Suppressor macrophage (primary cell): ENCODE measurements at places on chromosomes 2 and 18.

DNA sequence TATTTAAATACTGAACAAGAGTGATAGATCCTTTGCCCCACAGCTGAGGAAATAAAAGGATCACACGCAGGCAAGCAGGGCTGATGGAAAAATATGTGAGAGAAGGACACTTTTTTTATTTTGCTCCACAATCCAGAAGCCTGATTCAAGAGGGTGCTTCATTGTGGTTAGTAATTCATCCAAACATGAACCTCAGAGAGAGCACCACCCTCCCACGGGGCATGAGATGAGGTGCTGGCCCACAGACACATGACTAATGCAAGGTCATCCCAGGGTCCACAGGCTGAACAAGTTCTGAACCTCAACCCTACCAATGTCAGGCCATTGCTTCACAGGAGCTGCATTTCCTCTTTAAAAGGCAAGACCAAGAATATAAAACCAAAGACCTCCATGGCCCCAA lies 239.6 kb downstream of the MREG start:
- peak; percentile 93 for DNase-seq

- DNase-seq: no peak
Measured at GRCh38 chr2:237585590-237586221, 4.8 kb downstream of the RAB17 start.

GRCh38 chr2:188068093-188068492 lies 223.6 kb upstream of the GULP1 start:
- DNase-seq: no peak

- DNase-seq: no peak
Measured at GRCh38 chr18:27780061-27780745, 396.7 kb downstream of the CDH2 start.

GRCh38 chr2:135586148-135586547 lies 54.9 kb downstream of the R3HDM1 start:
- DNase-seq: no peak

- DNase-seq: no peak
Measured at GRCh38 chr18:9321017-9321452, 13.5 kb upstream of the TWSG1 start.

DNA sequence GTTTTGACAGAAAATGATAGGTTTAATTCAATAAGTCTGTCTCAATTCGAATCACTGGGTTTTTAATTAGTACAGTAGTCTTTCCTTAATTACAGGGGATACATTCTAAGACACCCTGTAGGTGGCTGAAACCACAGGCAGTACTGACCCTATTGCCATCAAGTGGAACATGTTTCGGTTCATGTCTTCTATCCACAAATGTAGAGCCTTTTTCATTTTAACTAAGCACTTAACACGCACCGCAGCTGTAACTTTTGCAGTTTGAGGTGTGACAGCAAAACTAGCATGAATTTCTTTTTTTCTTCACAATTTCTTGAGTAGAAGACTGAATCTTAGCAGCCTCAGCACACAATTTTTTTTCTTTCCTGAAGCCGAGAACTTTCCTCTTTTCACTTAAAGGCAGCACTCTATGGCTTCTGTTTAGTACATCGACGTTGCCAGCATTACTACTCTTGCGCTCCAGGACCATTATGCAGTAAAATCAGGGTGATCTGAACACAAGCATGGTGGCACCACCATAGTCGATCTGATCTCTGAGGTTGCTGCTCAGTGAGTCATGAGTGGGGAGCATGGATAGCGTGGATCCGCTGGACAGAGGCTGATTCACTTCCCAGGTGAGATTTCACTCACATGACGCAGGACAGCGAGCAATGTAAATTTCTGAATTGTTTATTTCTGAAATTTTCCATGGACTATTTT lies 805.1 kb downstream of the RNF144A start:
- no peak for DNase-seq

DNA sequence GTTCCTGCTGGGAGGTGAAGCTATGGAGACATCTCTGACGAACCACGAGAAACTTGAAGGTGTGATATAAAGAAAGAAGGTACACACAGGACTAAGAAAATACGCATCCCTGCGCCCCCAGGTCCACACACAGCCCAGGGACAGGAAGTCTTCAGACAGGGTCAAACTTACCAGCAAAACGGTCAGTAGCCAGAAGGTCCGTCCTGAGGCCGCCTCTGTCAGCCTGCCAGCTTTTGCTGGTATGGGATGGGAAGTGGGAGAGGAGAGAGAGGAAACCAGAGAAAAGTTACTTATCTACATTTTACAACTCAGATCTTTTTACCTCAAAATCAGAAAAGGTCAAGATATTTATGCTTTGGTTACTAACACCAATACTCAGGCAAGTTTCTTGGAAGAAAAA lies 47.2 kb downstream of the HDLBP start:
- no peak for DNase-seq

DNA sequence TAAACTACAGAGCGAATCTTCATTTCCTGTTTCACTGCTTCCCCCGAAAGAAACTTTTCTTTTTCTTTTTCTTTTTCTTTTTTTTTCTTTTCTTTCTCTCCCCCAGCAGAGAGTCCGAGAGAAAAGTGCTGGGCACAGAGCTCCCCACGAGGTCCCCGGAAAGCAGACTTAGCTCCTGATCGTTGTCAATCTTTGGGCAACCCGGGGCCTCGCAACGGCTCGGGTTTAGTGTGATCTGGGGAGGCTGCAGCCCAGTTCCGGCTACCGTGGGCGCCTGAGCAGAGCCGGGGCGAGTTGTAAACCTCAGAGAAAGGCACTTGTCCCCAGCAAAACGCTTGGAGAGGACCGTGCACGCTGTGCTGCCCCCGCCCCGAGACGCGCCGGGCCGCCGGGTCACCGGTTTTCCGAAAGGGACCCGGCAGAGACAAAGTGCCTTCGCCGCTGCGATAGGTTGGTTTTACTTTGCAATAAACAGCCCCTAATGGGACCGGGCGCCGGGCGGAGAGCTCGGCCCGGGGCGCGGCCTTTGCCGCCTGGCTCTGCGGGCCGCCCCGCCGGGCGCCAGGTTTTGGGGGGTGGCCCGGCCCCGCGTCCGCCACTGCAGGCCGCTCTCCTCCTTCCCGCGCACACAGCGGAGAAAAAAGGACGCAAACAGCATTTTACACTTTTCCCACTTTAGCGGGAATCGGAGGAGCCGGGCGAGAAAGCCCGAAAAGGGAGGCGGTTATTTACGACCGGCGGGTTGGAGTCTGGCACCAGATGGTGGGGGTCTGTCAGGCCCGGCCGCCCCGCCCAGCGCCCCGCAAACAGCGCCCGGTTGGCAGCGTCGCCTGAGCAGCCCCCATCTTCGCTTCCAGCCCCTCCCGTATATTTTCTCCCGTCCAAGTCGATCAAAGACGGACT lies 136.0 kb downstream of the INSIG2 start:
- peak; percentile 66 for DNase-seq

GRCh38 chr18:32714571-32715148 lies 58.2 kb downstream of the KLHL14 start:
- DNase-seq: peak; percentile 65

- DNase-seq: no peak
Measured at GRCh38 chr18:73279498-73279897, 411.7 kb upstream of the NETO1 start.

DNA sequence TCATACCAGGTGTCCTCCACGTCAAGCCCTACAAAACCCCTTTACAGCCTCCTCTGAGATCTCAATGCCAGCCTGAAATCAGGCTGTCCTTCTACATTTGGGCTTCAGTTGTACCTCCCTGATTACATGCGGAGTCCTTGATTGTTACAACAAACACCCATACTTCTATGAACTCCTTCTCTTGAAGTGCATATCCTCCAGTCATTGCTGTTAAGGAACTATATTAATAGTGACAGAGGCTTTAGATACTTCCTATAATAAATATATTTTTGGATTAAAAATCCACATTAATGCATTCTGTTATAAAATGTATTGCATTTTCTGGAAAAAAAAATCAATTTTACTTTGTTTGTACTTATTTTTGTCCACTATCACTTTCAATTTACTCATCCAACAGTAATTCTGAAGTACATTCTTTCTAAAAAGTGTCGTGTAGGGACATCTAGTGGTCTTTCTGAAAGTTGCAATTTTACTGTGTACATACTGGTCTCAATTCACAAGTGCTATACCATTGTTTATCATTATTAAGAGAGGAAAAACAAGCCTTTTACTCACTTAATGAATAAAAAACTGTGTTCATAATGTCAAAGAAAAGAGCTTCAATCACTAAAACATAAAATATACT lies 316.4 kb downstream of the DSEL start:
- DNase-seq: peak; percentile 64

DNA sequence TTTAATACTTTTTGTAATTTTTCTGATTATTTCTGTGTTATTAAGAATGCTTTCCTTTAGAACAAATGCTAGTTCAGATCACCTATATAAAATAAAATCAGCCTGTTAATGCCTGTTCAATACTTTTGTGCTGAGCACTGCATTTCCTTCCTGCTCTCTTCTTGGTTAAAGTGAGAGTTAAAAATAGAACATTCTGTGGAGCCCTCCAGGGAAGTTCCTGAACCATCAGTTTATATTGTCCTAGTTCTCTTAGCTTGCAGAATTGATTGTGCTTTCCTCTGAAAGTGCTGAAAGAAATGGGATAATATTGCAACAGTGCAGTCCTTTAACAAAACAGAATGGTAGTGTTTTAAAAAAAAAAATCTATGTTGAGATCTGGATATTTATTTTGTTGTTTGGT lies 74.6 kb upstream of the UBXN4 start:
- peak; percentile 7 for DNase-seq

GRCh38 chr18:9961041-9961440 lies 47.2 kb downstream of the VAPA start:
- DNase-seq: peak; percentile 24

DNA sequence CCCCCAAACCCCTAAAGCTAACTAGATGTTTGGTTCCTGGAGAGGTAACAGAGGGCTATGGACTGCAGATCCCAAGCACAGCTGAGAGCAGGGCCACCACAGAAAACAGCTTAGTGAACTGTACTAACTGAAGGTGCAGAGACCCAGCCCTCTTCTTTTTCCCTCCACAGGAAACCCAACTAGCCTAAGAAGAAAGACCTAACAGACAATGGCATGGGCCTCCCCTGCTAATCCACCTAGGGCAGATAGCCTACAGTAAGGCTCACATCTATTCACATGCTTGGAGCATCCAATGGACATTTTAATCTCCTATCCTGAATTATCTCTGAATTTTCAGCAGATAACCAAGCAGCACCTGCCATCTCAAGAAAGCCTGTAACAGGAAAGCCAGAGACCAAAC lies 8.8 kb upstream of the FECH start:
- no peak for DNase-seq

DNA sequence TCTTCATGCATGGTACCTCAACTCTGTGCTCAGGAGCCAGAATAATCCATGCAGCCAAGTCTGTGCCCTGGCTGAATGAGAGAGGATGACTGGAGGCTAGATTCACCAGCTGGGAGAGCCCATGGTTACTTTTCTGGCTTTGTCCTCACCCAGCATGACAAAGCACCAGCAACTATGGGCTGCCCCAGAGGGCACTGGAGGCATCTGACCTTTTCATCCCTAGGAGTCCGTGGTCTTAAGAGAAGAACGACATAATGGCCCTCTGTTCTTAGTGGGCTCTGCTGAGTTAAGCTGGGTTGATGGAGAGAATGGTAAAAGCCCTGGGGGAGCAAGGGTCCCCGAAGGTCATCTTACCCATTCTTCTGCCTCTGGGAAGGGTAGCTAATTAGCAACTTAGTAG lies 54.6 kb upstream of the TNP1 start:
- no peak for DNase-seq

DNA sequence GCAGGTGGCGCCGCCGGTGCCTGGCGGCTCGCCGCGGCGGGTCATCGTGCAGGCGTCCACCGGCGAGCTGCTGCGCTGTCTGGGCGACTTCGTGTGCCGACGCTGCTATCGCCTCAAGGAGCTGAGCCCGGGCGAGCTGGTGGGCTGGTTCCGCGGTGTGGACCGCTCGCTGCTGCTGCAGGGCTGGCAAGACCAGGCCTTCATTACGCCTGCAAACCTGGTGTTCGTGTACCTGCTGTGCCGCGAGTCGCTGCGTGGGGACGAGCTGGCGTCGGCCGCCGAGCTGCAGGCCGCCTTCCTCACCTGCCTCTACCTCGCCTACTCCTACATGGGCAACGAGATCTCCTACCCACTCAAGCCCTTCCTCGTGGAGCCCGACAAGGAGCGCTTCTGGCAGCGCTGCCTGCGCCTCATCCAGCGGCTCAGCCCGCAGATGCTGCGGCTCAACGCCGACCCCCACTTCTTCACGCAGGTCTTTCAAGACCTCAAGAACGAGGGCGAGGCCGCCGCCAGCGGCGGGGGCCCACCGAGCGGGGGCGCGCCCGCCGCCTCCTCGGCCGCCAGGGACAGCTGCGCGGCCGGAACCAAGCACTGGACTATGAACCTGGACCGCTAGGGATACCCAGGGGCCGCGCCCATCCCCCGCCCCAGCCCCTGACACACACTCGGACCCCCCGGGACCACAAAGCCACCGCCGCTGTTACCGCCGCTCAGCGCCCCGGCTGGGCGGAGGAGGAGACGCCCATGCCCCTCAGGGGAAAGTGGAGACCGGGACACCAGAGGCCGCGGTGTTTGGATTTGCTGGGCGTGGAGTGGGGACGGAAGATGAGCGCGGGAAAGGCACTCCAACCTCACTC lies 1.1 kb downstream of the CDK5R2 start:
- no peak for DNase-seq

- DNase-seq: peak; percentile 51
Measured at GRCh38 chr2:189834059-189834458, 49.8 kb downstream of the PMS1 start.

DNA sequence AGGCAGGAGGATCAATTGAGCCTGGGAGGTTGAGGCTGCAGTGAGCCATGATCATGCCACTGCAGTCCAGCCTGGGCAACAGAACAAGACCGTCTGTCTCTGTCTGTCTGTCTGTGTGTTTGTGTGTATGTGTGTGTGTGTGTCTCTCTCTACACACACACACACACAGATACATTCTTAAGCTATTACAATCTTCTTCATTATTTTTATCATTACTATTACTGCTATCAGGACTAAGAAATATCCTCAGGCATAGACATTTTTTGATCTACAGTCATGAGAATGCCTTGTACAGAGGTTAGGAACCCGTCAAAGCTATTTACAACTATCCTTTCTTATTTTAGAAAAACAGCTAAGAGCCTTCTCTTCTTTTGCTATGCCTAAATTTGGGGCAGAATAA lies 207.4 kb downstream of the NEDD4L start:
- DNase-seq: no peak

GRCh38 chr18:50194631-50195532 lies at the start of gene MYO5B:
MYO5B (minus strand) TSS chr18:50195147; CDS start chr18:50194793, 354 bp downstream.
- peak; percentile 5 for DNase-seq

DNA sequence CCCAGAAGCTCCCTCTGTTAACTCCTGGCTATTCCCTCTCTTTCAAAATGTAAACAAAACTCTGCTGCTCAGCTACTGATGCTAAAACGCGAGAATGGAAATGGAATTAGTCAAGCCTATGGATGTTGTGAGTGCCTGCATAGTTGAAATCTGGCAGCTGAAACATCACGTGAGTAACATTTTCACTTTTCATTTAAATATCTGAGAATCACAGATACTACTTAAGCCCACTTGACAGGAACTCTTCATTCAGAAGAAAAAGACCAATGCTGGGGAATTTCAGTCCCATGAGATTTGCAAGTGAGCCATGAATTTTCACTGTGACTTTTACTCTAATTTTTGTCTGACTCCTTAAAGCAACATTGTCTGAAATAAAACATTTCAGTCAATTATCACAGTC lies 215.3 kb upstream of the SESTD1 start:
- no peak for DNase-seq
